ENCODE measurements at places on chromosomes 7 and 10. TPM values are rescaled to one million over a fixed set of nuclear protein-coding genes. Genes with fewer than 3 reads are reported as not detected.

DNA sequence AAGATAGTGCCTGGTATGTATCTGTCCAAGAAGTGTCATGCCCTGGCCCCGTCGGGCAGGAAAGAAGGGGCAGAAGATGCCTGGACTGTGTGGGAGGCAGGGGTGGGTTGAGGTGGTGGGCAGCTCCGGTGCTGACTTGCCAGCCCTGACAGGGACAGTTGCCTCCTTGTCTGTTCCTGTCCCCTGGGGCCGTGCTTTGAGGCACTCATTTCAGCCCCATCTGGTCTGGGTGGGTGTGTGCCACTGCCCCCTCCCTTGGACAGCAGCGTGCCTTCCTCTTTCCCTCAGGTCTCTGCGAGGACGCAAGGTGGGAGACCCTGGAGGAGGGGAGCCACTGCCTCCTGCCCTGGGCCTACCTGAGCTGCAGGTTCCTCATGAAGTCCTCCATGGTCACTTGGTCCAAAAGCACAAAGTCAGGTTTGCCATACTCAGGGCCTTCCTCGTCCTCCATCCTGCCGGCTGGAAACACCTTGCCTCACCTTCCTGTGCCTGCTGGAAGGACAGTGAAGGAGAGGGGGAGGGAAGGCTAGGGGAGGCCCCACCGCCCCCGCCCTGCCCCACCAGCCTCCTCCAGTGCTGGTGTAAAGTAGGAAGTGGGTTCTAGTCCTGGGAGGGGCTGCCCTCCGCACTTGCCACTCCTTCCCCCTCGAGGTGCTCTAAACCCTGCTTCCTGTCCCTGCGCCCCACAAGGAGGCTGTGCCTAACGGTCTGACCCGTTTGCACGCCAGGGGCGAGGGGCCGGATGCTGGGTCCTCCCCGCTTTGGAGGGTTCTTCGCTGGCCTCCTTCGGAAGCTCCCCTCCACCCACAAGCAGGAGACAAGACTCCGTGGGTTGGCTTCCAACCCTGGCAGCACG, at the start of gene MYO1G:
TSS of gene MYO1G (minus strand) at position 505 of the 856 bp plus-strand sequence. CDS start at position 451, 54 bp downstream.
- peak; percentile 87 for DNase-seq

DNA sequence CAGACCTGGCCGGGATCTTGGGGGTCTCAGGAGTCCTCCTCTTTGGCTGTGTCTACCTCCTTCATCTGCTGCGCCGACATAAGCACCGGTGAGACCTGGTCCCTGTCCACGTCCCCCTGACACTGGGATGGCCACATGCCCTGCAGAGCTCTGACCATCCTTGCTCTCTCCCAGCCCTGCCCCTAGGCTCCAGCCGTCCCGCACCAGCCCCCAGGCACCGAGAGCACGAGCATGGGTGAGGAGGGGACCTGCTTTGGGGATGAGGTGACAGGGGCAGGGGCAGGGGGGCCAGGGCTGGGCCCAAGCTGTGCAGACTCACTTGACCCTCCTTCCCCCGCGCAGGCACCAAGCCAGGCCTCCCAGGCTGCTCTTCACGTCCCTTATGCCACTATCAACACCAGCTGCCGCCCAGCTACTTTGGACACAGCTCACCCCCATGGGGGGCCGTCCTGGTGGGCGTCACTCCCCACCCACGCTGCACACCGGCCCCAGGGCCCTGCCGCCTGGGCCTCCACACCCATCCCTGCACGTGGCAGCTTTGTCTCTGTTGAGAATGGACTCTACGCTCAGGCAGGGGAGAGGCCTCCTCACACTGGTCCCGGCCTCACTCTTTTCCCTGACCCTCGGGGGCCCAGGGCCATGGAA, 959 bp downstream of the PVRIG start:
- DNase-seq, result no peak

DNA sequence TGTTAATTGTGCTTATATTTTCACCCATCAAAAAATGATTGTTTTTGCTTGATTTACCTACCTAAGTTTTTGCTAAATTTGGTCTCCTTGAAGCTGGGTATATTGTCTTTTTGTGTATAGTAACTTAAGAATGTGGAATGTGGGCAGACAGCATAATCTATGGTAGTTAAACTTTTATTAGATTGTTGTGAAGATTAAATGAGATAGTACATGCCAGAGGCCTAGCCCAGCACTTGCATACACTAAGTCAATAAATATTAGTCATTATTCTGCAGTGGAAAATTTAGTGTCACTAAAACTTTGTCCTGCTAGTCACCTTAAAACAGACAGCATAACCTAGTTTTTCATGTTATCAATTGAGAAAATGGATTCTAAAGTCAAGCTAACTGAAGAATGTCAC, 19.3 kb upstream of the RPA3 start:
- DNase-seq, result no peak

DNA sequence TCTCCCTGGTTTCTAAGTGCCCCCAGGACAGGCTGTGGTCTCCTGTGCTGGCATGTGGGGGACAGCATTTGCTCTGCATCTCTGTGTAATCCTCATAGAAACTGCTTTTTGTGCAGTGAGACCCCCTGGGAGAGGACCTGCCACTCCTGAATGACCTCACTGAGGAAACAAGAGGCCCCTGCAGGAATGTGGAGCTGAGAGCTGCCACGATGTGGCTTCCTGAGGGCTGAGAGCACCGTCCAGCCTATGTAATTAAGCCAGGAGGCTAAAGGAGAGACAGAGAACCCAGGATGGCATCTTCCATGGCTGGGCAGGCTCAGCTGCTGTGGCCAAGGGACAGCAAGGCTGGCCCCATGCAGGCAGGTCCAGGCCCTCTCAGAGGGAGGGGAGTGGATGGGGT, 32.3 kb upstream of the ADGRA1 start:
- DNase-seq, result no peak

- no peak for DNase-seq
Measured at GRCh38 chr7:76238326-76238725, 36.6 kb downstream of the SRRM3 start.

EXOC4 gene
- 73.7 TPM for total RNA-seq

GRCh38 chr10:131282961-131283360, 28.6 kb downstream of the TCERG1L start:
- DNase-seq, result no peak

ATOH7 gene
- not detected for total RNA-seq

- peak; percentile 71 for DNase-seq
Measured at GRCh38 chr7:143345428-143345900, 17.0 kb downstream of the FAM131B start.

GRCh38 chr10:63365976-63366765, 99.6 kb downstream of the JMJD1C start:
- DNase-seq, result no peak

GRCh38 chr7:36945612-36946400, 221.5 kb upstream of the AOAH start:
- no peak for DNase-seq

OLAH gene
- total RNA-seq, result 0.61 TPM

WAPL gene
- total RNA-seq, result 47.9 TPM

SFXN2 gene
- 21.1 TPM for total RNA-seq

DNA sequence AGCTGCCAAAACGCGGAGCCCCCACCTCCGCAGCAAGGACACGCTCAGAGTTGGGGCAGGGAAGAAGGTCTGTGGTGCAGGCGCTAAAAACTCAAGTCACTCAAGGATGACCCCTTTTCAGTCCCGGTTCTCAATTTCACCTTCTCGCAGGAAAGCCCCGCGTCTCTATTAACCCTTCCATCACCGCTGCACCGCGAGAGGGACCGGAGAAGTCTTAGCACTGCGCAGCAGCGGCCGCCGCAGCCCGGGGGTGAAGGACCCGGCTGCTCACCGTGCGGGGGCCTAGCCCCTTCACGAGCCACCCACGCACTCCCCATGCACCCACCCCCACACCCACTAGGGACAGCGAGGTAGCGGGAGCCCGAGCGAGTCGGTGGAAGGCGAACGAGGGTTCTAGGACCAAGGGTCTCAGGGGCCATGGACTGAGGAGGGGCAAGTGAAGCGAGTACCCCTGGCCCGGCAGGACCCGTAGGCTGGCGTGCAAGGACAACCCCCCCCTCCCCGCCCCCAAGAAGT, 162.9 kb downstream of the SH3PXD2A start:
- no peak for DNase-seq

C10orf62 gene
- total RNA-seq, result not detected

ACTL6B gene
- not detected for total RNA-seq
